ENCODE measurements at places on chromosomes 5 and 9. TPM values are rescaled to one million over a fixed set of nuclear protein-coding genes. Genes with fewer than 3 reads are reported as not detected.

- no peak for DNase-seq
These were observed 2.4 kb upstream of the PSAT1 start for GRCh38 chr9:78294290-78295176.

PTGES gene
- total RNA-seq, result 1.1 TPM

C9 gene
- 0.05 TPM for total RNA-seq

MCTP1 gene
- total RNA-seq, result 39.8 TPM

FGF1 gene
- not detected for total RNA-seq

LRRC26 gene
- 0.69 TPM for total RNA-seq

GLDC gene
- total RNA-seq, result 4.0 TPM

DNA sequence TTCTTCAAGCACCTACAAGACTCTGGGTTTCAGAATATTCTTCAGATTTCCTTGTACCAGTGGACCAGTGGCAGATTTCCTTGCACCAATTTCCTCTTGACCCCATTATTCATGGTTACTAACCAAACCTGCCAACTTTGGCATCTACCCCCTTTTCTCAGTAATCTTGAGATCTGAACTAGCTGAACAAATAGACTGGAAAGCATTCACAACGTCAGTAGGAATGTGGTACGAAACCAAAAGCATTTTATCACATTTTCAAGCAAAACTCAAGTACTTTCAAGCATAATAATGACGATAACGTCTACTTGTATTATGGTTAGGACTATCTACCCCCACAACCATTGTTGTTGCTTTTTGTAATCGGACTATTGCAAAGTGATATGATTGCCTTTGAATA is 1217.3 kb downstream of the PTPRD start:
- DNase-seq, result no peak

DNA sequence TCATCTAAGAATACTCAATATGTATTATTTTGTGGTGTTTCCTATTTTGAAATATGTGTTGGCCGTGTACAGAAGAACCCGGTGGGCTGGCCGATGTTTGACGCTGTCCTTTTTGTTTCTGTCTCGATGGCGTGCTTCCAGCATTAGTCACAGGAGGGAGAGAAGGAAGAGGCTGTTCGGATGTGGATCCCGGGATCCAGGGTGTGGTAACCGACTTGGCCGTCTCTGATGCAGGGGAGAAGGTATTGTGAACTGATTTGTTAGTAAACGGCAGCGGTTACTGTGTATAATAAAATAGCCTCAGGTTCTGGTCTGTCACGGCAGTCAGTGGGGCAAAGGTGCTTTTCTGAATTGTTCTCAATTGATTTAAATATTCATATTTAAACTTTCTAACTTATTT is 275.0 kb downstream of the ARHGEF28 start:
- DNase-seq, result no peak

- DNase-seq, result no peak
These were observed 126.0 kb upstream of the C6 start for GRCh38 chr5:41339339-41339738.

GRCh38 chr5:60010853-60011252 is 117.3 kb upstream of the PDE4D start:
- DNase-seq, result no peak

OSMR gene
- total RNA-seq, result 82.4 TPM

DNA sequence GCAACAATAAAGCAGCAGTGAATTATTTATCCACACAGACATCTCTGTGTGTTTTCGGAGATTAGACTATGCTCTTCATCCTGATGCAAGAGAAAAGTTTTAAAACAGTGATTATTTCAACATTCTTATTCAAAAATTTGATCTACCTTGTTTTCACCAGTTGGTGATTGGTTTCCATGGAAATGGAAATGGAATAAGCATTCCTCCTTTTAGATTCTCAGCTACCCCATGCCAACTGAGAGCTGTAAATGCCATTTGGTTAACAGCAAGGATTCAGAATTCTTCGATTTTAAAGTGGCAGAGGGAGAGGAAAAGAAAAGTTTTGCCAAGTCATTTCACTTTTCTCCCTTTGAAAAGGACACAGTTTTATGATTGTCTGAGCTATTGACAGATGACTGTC is 154.7 kb downstream of the PCSK5 start:
- DNase-seq, result no peak

DNA sequence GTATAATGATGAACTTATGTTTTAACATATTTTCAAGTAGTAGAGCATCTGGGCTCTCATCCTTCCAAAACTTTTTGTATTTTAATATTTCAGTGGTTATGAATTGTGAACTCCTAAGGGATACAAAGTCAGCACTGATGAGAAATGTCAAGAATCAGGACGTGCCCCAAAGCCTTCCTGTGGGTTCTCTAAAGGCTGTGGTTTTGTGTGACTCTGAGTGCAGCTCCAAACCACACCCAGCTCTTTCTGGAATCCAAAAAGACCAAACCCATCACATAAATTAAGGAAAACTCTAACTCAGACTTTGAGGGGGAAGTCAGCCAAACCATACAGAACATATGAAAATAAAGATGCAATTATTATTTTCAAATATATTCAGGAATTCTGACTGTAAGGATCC is 40.8 kb upstream of the SMU1 start:
- DNase-seq, result no peak

SELENOP gene
- 1.6 TPM for total RNA-seq

DNA sequence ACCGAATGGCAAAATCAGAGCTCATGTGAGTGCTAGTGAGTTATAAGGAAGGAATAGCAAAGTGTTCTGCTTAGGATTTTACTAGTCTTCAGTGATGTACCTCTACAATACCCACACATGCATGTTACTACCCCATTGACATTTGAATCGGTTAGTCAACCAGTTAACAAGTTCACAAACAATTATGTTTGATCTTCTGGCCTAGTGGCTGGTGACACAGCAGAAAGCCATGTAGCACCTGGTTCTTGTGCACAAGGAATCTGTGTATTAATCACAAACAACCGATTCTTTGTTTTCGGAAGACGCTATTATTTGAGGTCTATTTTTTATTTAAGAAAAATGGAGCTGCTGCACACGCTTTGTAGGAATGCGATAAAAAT is 41.9 kb downstream of the NTRK2 start:
- DNase-seq, result no peak

FAXDC2 gene
- 0.39 TPM for total RNA-seq

DNA sequence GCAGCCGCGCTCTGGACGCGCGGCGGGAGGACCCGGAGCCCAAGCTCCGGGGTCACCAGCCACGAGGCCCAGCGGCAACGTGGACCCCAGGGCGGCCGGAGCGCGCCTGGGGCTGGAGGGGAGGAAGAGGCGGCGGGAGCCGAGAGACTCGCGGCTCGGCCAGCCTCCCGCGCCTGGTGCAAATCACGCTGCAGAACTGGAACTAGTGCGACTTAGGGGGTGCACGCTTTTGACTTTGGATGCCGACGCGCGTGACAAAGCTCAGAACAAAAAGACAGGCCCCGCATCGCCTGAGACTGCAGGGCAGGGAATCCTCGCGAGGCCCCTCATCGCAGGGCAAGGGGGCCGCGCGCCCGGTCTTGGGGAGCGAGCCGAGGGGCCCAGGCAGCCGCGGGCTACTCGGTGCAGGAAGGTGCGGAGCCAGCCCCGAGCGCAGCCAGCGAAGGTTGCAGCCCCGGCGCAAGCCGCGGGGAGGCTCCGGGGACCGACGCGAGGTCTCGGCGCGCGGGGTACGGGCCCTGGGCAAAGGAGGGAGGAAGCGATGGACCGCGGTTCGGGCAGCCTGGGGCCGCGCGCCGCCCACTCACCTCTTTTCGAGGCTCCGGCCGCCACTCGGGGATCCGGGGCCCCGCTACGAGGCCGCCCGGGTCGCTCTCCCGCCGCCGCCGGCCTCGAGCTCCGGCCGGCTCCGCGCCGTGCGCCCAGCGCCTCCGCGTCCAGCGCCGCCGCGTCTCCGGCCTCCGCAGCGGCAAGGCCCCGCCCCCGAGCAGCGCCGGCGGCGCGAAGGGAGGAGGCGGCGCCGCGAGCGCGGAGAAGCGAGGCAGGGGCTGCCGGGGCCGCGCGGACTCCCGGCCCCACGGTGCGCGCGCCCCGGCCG is at the start of gene GOLM1:
Gene GOLM1, minus strand, starts transcription at position 735 of the 877 bp plus-strand sequence. CDS start 20,238 bp downstream, outside the sequence.
- DNase-seq, result no peak

PCDHB3 gene
- total RNA-seq, result 0.92 TPM

DNA sequence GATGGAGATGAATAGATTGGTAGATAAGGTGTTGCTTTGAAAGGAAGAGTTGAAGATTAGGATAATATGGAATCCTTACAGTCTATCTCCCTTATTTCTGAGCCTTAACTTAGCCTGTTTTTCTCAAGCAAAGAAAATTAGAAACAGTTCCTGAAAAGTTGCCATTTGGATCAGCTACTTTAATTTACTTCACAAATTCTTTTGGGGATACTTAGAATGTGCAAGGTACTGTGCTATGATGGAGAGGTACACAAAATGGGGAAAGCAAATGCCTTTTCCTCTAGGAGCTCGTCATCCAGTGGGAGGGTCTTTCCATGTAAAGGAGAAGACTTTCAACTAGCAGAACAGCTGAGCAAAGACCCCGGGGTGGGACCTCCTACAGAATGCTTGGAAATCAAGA is 51.1 kb upstream of the SMARCA2 start:
- no peak for DNase-seq

MELK gene
- 112 TPM for total RNA-seq

GRCh38 chr9:87336407-87336806 is 161.3 kb upstream of the DAPK1 start:
- no peak for DNase-seq

DNA sequence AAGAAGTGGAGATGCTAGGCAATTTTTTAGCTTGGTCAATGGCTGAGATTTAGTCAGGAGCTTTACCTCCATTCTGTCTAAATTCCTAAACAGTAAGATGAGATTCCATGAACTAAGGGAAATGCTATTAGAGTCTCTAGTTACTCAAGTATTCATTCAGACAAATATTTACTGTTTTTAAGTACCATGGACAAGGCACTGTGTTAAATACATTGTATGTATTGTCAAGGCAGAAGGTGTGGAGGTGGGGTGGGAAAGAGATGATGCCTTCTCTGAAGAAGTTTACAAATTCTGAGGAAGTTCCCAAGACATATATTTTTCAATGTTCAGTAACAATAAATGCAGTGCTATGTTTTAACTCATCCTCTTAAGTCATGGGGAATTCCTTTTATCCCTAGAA is 459.9 kb upstream of the NMUR2 start:
- DNase-seq, result no peak

DNA sequence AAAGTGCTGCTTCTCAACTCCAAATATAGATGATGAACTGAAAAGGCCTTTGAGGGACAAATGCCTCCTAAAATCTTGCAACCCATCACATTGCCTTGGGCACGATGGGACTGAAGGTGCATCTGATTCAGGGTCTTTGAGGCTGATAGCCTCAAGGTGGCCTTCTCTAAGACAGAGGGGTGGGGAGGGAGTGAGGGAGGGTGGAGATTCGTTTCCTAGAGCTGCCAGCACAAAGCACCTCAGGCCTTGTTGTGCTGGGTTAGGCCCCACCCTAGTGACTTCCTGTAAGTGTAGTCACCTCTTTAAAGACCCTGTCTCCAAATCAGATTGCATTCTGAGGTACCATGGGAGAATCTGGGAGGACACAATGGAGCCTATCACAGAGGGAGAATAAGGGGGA is 57.1 kb downstream of the BARX1 start:
- no peak for DNase-seq

EQTN gene
- not detected for total RNA-seq

DNA sequence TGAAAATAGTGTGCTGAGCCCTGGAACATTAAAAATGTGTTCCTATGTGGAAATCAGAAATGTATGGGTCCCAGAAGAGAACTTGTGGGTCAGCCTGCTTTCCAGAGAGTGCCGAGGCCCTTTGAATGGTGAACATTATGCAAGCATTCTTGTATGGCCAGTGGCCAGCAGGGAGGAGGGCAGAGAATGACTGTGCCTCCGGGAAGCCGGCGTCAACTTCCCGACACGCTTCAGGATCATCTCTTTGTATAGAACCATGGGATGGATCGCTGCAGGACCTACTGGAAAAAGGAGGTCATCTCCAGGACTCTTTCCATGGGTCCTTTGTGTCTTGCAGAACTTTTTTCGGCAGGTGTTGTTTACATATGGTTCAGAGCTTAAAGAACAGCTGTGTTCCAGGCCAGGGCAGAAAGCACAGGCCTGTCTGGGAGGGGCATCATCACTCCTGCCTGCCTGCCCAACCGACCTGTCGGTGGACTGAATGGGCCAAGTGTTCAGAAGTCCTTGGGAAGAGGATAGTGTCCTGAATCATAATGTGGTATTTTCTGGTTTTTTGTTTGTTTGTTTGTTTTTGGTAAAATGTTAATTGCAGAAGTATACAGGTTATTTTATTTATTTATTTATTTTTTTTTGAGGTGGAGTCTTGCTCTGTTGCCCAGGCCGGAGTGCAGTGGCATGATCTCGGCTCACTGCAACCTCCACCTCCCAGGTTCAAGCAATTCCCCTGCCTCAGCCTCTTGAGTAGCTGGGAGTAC is 9.0 kb downstream of the PRRC2B start:
- DNase-seq, result no peak

GRCh38 chr9:33443047-33443446 is 4.3 kb downstream of the AQP3 start:
- no peak for DNase-seq

- DNase-seq, result no peak
These were observed 25.6 kb upstream of the ACTBL2 start for GRCh38 chr5:57508211-57508610.

- DNase-seq, result no peak
These were observed 6.8 kb downstream of the EPB41L4B start for GRCh38 chr9:109314011-109314531.

OR13C2 gene
- total RNA-seq, result not detected

DNA sequence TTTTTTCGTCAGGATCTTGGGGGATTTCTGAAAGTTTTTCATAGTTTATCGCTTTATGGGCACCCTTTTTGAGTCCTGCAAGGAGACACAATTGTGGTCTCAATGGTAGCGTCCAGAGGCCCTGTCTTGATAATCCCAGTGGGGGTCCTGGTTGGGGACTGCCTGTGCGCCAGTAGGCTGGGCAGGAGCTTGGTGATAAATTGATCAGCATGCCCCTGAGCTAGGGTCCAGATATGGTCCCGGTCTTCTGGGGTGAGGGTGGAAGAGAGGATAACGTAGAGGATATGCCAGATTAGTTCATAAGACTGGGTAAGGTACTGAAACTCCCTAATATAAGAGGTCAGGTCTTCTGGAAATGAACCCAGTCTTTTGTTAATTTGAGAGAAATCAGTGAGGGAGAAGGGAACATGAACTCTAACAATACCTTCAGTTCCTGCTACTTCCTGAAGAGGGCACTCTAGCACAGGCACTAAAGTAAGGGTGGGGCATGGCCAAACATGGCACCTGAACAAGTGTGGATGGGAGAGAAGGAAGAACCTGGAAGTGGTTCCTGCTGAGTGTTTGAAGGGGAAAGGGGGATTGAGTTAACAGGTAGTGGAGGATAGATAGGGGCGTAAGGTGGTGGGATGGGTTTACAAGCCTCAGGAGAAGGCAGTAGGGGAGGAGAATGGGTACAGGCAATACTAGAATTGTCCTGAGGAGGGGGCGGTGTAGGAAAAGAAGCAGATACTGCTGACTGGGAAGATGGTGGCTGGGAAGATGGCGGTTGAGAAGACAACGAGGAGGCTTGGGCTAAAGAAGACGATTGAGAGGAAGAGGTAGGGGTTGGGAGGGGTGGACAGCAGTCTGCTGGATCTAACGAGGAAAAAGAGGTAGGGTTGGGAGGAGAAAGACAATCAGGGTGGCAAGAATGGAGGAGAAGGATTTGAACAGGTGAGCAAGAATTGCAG is 33.8 kb upstream of the ANXA2R start:
- peak; percentile 38 for DNase-seq

OLFML2A gene
- total RNA-seq, result 44.5 TPM
